Stimulated activated CD4-positive, alpha-beta T cell treated with anti-CD3 and anti-CD28 coated beads, TNF-alpha, amount 100 ng/mL, for 1 hour (primary cell): ENCODE measurements at places on chromosomes 1 and 21.

DNA sequence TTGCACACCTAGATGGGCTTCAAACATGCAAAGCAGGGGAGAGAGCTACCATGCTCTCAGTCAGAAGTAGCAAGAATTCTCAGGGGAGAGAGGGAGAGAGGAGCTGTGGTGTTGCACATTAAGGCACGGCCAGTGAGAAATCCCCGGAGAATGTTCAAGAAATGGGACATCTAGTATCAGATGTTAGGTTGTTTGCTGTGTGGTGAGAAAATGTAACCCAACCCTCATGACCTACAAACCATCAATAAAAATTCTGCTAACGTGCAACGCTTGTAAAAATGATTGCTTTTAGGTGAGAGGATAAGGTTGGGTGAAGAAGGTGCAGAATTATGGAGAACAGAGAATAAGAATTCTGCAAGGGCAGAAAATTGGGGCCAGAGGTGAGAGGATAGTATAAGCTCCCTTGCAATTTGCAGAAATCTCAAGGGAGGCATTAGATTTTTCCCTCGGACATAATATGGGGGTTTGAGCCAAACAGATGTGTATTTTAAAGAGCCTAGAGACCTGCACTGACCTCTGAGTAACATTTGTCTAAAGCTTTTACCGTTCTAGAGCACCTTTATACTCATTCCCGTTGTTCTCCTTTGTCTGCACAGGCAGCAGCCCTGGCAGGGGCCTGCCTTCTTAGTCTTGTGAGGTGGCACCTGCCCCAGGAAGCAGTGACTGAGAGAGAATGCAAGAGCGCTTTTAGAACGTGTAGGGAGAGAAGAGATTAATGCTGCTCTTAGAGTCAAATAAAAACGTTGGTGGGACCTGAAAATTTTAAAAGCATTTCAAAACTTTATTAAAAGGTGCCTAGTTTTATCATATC is 25.4 kb upstream of the KIAA0040 start:
- DNase-seq, result no peak

GRCh38 chr1:145858238-145858900 is 512 bp downstream of the PIAS3 start:
- peak; percentile 42 for DNase-seq

DNA sequence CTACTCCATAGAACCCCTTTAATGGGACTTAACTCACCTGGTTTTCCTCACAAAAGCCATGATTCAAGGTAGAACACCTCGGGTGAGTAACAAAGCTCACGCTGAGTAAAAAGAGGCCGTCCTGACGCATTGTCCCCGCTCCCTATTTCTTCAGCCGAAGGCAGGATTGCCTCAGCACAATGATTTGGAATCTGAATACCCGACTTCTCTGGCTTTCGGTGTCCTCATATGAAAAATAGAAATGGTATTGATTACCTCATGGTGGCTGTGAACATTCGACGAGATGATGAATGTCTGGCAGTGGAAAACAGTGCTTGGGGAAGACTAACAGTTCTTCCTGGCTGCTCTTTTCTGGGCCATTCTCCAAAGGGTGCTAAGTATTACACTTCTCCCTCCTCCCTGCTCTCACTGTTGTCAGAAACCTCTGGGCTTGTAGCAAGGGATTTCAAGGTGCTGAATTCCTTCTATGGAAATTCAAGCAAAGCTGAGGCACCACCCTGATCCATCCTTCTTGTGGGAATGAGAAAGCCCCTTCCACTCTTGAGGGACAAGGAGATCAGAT is 148.3 kb downstream of the C1orf94 start:
- no peak for DNase-seq

DNA sequence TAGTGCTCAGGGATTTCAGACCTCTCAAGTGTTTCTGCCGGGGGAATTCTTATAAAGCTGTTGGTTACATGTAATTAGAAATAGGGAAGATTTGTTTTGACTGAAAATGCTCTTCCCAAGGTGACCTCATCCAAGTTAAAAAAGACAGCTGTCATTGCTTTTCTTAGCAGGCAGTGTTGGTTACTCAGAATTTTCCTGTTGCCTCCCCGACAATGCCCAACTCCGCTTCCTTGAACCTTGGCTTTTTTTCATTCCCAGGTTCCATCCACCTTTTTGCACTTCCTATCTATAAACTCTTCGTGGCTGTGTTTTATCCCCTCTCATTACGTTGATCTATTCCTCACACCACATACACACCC is 825 bp upstream of the DPH5 start:
- DNase-seq, result no peak

DNA sequence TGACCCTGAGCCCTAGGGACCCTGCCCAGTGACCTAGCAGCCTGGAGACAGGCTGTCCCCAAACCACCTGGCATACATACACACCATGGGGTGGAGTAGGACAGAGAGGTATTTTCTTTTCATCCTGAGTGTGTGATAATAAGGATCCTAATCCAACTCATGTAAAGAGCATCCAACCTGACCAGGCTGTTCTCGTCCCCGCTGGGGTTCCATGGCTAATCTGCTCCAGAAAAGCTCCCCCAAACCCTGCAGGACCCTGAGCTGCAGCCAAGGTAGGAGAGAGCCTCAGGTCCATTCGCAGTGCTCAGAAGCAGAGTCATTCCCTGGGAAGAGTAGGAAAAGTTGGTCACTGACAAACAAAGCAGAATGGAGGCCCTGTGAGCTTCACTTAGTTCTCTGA is 31.4 kb downstream of the KCND3 start:
- no peak for DNase-seq

DNA sequence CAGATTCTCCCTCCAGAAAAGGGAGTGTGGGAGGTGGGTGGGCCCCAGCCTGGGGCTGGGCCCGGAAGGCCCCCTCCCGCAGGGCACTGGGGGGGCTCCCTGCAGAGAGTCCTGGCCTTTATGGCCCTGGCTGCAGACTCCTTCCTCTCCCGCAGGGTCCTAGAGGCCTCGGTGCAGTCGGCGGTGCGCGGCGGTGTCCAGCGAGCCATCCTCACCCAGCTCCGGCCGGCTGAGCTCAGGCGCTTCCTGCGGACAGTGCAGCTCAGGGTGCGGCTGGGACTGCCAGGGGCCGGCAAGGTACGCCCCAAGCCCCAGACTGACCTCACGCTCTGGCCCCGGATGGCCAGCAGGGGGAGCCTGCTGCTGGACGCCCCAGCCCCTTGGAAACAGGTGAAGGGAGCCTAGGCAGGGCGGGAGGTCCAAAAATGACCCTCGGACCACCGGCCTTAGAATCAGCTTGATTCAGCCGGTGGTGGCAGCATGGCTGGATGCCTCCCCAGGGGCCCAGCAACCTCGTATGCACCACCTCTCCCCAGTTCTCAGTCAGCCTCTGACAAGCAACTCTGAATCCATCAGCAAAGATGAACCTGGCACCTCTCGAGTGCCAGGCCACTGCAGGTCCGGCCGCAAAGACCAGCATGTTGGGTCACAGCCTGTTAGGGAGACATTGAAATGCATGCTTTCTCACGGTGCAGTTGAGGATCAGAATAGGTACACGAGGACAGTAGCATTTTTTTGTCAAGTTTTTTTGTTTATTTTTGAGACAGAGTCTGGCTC is 20.6 kb downstream of the MTHFR start:
- DNase-seq, result no peak

DNA sequence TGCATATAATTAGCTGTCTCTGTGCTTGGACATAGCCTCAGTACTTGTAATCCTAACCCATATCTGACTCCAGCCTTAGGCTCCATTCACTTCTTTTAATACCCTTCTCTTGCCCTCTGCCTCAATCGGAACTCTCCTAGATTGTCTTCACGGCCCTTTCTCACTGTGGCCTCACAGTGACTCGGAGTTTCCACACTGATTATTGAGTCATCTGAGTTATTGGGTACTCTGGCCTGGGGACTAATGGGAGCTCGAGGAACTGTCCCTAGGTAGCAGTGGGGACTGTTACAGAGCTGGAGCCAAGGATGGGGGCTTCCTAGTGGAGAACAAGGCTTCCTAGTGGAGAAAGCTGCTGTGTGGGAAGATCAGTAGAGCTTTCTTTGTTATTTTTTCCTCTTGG is 17.0 kb downstream of the TRAF5 start:
- DNase-seq, result no peak

DNA sequence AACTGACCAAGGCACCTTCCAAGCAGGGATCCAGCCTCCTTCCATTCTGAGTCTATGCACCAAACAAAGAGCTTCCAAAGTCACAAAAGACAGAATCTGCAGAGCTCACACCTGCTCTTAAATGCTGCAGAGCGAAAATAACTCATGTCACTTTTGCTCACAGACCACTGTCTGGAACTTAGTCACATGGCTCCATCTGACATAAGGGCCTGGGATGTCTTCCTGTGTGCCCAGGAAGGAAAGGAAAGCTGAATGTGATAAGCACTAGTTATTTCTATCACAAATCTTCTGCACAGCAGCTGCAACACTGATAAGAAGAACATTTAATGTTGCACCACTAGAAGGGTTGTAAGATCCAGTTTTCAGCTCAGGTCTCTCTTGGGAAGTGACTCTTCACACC is 39.5 kb upstream of the SGIP1 start:
- DNase-seq, result no peak

- DNase-seq, result no peak
Measured at GRCh38 chr1:186974774-186975181, 146.0 kb downstream of the PLA2G4A start.

GRCh38 chr1:2481885-2482284 is 5.8 kb downstream of the PLCH2 start:
- DNase-seq, result no peak

- no peak for DNase-seq
Measured at GRCh38 chr1:183869664-183870063, 64.7 kb downstream of the RGL1 start.

DNA sequence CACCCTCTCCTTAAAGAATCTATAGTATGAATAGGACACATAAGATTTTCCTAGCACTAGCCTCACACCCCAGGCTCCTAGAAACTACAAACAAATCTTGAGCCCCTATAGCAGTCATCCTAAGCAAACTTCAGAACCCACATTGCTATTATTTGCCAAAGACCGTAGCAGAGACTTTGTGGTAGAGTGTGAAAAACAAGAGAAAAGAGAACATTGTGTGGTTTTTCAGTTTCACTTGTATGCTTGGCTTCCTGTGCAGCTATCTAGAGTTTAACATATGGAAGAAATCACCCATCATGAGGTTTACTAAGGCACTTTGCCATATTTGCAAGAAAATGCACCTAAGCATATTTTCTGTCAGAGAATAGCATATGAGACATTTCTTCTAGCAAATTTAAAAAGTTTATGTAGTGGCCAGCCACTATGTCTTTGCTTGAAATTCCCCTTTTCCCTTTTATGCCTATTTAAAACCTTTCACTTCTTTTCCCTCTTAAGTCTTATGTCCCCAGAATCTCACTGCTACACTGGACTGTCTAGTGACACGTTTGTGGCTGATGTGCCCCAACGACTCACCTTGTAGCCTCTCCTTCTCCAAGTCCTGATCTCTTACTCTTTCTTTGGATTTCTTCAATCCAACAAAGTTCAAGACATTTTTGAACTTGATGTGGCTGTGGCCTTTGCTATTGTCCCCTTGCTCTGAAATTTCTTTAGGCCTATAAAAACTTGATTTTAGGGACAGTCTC is 25.6 kb downstream of the CCDC190 start:
- DNase-seq, result no peak

- no peak for DNase-seq
Measured at GRCh38 chr1:72006092-72006491, 276.2 kb downstream of the NEGR1 start.

- no peak for DNase-seq
Measured at GRCh38 chr1:161381707-161382106, 14.0 kb upstream of the CFAP126 start.

DNA sequence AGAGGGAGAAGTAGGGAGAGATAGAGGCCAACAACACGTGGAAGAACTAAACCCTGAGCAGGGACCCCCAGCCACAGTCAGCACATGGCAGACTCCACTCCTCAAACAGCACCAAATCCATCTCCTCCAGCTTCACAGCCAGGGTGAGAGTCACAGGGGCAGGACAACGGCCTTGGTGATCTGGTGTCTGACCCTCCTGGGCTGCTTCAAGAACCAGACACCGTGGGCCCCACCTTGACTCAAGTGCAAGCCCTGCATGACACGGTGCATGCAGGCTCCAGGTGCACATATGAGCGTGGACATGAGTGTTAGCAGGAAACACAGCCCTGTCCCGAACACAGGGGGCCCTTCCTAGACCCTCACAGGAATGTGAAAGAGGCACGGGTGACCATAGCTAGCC is 21.9 kb downstream of the S100A7 start:
- DNase-seq, result no peak

- no peak for DNase-seq
Measured at GRCh38 chr21:38315122-38315521, 58.3 kb downstream of the KCNJ15 start.
